Neural crest cell (in vitro differentiated cells): ENCODE measurements at places on chromosomes 11 and 22.

GRCh38 chr22:45321827-45322226, 12.1 kb downstream of the FAM118A start:
- DNase-seq = no peak

DNA sequence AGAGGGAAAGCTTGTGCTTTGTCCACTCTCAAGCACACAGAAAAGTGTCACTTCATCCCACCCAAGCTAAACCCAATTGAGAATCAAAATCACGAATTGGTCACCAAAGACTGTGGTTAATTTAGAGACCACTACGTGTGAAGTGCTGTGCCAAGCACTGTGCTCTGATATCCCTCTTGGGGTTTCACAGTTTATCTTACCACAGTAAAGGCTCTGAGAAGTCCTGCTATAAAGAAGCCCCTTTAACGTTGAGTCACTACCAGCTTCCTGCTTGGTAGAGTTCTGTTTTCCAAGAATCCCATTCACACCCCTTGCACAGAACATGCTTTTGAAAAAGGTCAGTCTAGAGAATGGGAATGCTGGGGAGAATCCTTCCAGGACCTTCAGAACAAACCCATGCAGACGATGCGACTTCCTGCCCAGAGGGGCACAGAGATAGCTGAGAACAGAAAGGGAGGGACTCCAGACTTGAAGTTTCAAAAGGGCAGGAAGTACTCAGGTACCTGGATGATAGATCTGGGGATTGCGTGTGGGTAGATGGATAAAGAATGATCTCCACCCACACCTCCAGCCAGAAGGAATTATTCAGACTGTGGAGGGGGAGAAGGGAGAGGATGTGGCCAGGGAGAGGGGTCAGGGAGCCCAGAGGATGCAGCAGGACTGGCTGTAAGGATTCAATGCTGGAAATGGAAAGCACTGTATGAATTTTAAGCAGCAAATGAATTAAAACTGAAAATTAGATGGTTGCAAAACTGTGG, 18.1 kb upstream of the TSPAN18 start:
- no peak for DNase-seq

DNA sequence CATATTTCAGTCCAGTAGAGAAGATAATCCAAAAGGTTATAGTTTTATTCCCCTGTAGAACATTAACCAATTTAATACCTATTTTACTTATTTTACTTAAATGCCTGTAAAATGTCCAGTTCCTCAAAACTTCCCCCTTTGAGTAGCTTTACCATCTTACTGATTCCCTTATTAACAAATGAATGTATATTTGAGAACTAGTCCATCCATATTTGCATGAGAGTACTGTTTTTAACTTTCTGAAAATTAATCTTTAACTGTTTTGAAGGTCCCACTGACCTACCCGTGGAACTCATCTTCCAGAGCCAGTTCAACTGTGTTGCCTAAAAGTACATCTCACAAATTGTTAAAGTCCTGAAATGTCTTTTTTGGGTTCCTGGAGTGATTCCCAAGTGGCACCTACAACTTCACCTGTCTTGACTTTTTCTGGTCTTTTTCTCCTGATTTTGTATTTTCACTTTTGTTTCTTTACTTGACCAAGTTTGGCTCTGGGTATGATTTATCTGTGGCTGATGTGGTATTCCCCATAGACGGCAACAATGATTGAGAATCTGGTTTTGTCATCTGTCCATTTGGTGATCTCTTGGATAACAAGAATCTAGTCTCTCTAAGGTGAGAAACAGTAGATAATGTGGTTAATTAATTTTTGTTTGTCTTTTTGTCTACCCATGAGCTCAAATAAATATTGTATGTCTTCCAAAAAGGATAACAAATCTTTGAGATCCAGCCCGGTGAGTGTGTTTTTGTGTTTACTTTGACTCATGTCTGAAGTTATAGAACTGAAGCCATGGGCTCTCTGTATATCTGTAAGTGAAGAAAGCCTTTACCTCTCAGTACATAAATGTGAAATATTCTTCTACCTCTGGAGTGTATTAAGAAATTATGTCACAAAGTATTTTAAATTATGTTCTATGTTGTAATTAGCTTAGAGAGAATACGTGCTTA, 174.2 kb downstream of the ETS1 start:
- no peak for DNase-seq

DNA sequence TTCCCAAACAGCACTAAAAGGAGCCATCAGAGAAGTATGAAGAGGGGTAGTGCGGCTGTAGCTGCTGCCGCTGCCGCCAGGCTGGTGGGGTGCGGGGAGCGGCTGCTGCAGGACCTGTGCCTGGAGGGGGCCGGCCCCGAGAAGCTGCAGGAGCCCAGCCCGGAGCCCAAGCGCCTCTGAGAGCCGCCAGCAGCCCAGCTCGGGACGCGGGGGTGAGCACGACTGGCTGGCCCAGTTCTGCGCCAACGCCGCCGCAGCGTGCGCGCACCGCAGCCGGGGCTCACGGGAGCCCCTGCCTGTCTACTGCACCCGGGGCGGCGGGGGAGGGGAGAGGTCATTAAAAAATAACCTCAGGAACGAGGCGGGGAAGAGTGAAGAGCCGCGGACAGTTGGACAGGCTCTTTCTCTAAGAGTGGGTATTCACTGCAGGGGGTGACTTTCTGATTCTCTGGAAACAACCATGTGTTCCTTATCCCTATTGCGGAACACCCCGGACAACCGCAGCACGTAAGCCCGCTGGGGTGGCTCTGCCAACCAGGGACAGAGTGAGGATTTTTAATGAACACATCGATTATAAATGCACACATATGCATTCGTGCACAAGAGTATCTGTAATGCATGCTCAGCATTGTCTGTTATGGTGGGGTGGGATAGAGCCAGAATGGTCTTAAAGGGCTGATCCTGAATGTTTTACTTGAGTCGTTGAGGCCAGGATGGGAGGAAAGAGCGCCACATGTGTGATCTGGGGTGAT, 453 bp downstream of the GAS2 start:
- DNase-seq = peak; percentile 47

DNA sequence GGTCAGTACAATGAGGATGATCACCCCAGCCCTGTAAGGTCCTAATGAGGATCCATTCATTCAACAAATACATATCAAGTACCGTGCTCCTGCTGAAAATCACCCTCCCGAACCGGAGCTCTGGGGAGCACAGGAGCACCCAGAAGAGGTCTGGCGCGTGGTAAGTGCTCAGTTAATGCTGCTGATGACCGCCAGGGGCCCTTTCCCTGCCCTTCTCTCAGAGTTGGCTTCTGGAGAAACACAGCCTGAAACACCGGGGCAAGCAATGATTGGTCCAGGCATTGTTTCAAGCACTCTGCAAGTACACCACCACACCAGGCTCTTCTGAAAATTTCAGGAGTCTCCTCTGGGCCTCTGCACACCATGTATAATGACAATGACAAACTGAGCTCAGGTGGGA, 3.8 kb upstream of the CCDC86 start:
- no peak for DNase-seq
